ENCODE measurements at places on chromosomes 2 and 18. TPM values are rescaled to one million over a fixed set of nuclear protein-coding genes. Genes with fewer than 3 reads are reported as not detected.

The OR6B2 gene
- total RNA-seq = not detected

The KLHL14 gene
- total RNA-seq = not detected

The MRO gene
- not detected for total RNA-seq

DNA sequence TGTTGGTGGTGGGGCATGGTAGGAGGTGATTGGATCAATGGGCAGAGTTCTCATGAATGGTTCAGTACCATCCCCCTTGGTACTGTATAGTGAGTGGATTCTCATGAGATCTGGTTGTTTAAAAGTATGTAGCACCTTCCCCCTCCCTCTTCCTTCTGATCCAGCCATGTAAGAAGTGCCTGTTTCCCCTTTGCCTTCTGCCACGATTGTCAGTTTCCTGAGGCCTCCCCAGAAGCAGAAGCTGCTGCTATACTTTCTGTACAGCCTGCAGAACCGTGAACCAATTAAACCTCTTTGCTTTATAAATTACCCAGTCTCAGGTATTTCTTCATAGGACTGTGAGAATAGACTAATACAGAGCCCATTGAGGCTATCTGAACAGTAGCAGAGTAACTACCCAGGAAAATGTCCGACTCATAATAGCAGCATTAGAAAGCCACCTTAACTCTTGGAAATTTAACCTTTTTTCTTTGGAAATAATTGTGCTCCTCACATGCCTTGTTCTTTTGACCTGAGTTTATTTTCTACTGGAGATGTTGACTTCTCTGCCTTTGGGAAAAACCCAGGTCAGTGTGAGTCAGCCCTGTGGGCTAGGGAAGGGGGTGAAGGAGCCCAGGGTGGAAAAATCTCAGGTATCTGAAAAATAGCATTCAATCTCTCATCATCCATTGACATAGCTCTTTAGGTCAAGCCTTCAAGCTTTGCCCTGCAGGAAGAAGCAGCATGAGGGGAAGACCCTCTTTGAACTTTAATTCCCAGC is 18.1 kb downstream of the CYP1B1 start:
- H3K27ac ChIP-seq = no peak overlapping the region
- no peaks in the 10 kb centered on the region for H3K36me3 ChIP-seq
- H3K4me1 ChIP-seq = no peaks in the 10 kb centered on the region
- H3K27me3 ChIP-seq = no peaks in the 10 kb centered on the region

DNA sequence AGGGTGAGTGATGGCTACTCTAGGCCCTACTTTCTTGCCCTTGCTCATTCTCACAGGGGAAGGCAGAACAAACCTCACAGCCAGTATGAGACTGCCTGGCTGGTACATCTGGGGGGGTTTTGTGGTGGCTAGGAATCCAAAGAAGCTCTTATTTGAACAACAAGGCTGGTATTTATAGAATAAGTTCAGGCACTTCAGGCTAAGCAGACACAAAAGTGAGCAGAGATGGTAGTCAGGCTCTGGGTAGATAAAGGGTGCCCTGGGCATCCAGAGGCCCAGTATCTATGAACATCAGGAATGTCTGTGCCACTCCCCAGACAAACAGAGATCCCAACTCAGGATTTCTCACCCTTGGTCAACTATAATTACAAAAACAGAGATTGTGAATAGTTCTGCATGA is 57.2 kb upstream of the RTN4 start:
- no peak overlapping the region for H3K27ac ChIP-seq
- no peak overlapping the region for H3K4me3 ChIP-seq
- H3K36me3 ChIP-seq = no peaks in the 10 kb centered on the region
- no peaks in the 10 kb centered on the region for H3K27me3 ChIP-seq
- DNase-seq = no peak
- H3K4me1 ChIP-seq = no peaks in the 10 kb centered on the region

- no peak overlapping the region for H3K4me3 ChIP-seq
- H3K27ac ChIP-seq = no peak overlapping the region
- H3K4me1 ChIP-seq = peaks cover 13% of the 10 kb centered on the region
- H3K36me3 ChIP-seq = no peaks in the 10 kb centered on the region
- DNase-seq = no peak
These were observed 292.5 kb upstream of the TRIB2 start for GRCh38 chr2:12424219-12424618.

DNA sequence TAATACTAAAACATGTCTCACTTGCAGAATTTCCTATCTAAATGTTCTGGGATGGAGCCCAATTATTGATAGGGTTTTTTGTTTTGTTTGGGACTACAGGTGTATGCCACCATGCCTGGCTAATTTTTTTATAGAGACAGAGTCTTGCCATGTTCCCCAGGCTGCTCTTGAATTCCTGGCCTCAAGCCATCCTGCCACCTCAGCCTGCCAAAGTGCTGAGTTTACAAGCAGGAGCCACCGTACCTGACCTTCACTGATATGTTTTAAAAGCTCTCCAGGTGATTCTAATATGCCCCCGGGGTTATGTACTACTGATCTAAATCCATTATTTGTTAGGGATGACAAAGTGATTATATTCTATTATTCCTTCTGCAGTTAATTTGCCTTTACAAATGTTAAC is 2.2 kb downstream of the ELAC1 start:
- peaks cover 25% of the 10 kb centered on the region for H3K4me1 ChIP-seq
- H3K27me3 ChIP-seq = no peaks in the 10 kb centered on the region
- DNase-seq = no peak

The ACTG2 gene
- total RNA-seq = not detected

DNA sequence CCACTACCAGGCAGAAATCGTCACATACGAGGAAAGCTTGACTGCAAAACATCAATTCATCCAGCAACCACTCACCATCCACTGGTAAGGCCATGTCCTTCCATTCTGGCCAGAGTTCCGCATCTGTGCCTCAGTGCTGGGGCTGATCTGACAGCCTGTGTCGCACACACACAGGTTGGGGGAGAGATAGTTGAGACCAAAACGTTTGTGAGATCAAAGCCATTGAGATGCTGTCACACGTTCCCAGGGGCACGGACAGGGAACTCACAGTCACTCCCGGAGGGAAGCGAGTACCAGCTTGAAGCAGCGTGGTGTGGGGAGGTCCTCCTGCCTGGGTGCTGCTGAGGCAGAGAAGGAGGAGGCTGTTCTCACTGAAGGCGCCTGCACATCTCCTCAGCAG is 458.5 kb upstream of the SALL3 start:
- no peak overlapping the region for H3K4me3 ChIP-seq
- DNase-seq = no peak
- H3K27me3 ChIP-seq = no peaks in the 10 kb centered on the region
- H3K4me1 ChIP-seq = no peaks in the 10 kb centered on the region

- H3K27ac ChIP-seq = no peak overlapping the region
- H3K4me3 ChIP-seq = no peak overlapping the region
- no peaks in the 10 kb centered on the region for H3K27me3 ChIP-seq
- no peaks in the 10 kb centered on the region for H3K36me3 ChIP-seq
- no peak for DNase-seq
These were observed 500.0 kb upstream of the SETBP1 start for GRCh38 chr18:44180683-44181082.

- peak overlapping the region; percentile 11 for H3K27ac ChIP-seq
- no peaks in the 10 kb centered on the region for H3K36me3 ChIP-seq
- H3K4me1 ChIP-seq = peaks cover 50% of the 10 kb centered on the region
- H3K27me3 ChIP-seq = no peaks in the 10 kb centered on the region
- peak; percentile 72 for DNase-seq
These were observed 370.4 kb downstream of the SOCS6 start for GRCh38 chr18:70659036-70659925.

- no peaks in the 10 kb centered on the region for H3K36me3 ChIP-seq
- H3K4me3 ChIP-seq = no peak overlapping the region
- no peaks in the 10 kb centered on the region for H3K27me3 ChIP-seq
- H3K4me1 ChIP-seq = no peaks in the 10 kb centered on the region
These were observed 28.7 kb downstream of the CYP26B1 start for GRCh38 chr2:72118951-72119350.

GRCh38 chr18:24987303-24988252 is 364.4 kb downstream of the ZNF521 start:
- H3K36me3 ChIP-seq = no peaks in the 10 kb centered on the region
- H3K4me1 ChIP-seq = no peaks in the 10 kb centered on the region
- DNase-seq = no peak
- no peak overlapping the region for H3K4me3 ChIP-seq
- H3K27ac ChIP-seq = no peak overlapping the region
- H3K27me3 ChIP-seq = no peaks in the 10 kb centered on the region

The CLEC4F gene
- not detected for total RNA-seq

GRCh38 chr2:159441182-159441581 is 154.7 kb upstream of the WDSUB1 start:
- no peaks in the 10 kb centered on the region for H3K27me3 ChIP-seq
- DNase-seq = no peak
- peaks cover 11% of the 10 kb centered on the region for H3K36me3 ChIP-seq
- no peaks in the 10 kb centered on the region for H3K4me1 ChIP-seq

DNA sequence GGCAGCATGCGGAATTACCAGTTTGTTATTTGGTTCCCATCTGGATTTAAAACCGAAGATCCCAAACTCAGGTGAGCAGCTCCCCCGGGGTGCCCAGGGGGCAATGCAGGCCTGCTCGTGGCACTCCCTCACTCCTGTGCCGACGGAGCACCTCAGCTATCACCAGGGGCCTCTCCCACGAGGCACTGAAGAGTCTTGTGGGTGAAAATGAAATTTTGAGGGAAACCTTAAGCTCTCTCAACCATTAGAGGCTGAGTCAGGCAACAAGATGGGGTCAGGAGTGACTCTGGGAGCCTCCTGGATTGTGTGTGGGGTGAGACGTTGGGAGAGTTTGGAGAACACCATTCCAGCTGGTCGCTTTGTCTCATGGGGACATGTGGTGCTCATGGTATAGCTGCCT is 189.0 kb downstream of the PRKCE start:
- H3K36me3 ChIP-seq = no peaks in the 10 kb centered on the region
- DNase-seq = no peak
- H3K4me1 ChIP-seq = no peaks in the 10 kb centered on the region
- no peak overlapping the region for H3K27ac ChIP-seq

The CFAP210 gene
- total RNA-seq = not detected

- no peaks in the 10 kb centered on the region for H3K27me3 ChIP-seq
- H3K36me3 ChIP-seq = no peaks in the 10 kb centered on the region
- no peak overlapping the region for H3K4me3 ChIP-seq
- no peaks in the 10 kb centered on the region for H3K4me1 ChIP-seq
- DNase-seq = no peak
- no peak overlapping the region for H3K27ac ChIP-seq
These were observed 157.7 kb downstream of the PRKCE start for GRCh38 chr2:45809205-45809604.

DNA sequence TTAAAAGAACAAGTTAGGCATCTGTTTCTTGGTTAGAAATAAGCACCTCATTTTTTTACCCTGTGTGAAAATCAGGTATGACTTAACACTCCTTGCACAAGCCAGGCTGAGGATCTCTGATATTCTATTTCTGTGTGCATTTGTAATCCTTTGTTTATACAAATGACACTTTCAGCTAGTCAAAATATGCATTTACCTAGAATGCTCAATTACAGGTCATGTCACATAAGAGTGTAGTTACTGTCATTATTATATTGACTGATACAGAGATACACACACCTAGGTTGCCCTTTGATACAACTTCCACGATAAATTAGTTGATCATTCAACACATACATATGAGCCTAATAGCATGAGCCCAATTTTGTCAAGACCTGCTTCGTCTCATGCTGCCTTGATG is 144.3 kb downstream of the CHST9 start:
- no peak for DNase-seq
- no peak overlapping the region for H3K4me3 ChIP-seq
- H3K27ac ChIP-seq = no peak overlapping the region
- no peaks in the 10 kb centered on the region for H3K36me3 ChIP-seq
- no peaks in the 10 kb centered on the region for H3K27me3 ChIP-seq
- H3K4me1 ChIP-seq = no peaks in the 10 kb centered on the region

- DNase-seq = no peak
- H3K4me1 ChIP-seq = no peaks in the 10 kb centered on the region
- no peaks in the 10 kb centered on the region for H3K36me3 ChIP-seq
- no peak overlapping the region for H3K27ac ChIP-seq
These were observed 80.6 kb downstream of the RIT2 start for GRCh38 chr18:43034683-43035500.

- DNase-seq = no peak
- H3K27me3 ChIP-seq = no peaks in the 10 kb centered on the region
- no peak overlapping the region for H3K4me3 ChIP-seq
- H3K4me1 ChIP-seq = no peaks in the 10 kb centered on the region
These were observed 124.6 kb downstream of the VIT start for GRCh38 chr2:36820942-36821605.

The YES1 gene
- 4.9 TPM for total RNA-seq

The ZNF396 gene
- 7.3 TPM for total RNA-seq

The C2orf68 gene
- total RNA-seq = 89.9 TPM

The LRATD1 gene
- not detected for total RNA-seq

GRCh38 chr18:46755315-46756024 is 1.4 kb downstream of the ST8SIA5 start:
- H3K4me1 ChIP-seq = no peaks in the 10 kb centered on the region
- no peak for DNase-seq
- H3K27me3 ChIP-seq = peaks cover 11% of the 10 kb centered on the region
- no peak overlapping the region for H3K4me3 ChIP-seq

DNA sequence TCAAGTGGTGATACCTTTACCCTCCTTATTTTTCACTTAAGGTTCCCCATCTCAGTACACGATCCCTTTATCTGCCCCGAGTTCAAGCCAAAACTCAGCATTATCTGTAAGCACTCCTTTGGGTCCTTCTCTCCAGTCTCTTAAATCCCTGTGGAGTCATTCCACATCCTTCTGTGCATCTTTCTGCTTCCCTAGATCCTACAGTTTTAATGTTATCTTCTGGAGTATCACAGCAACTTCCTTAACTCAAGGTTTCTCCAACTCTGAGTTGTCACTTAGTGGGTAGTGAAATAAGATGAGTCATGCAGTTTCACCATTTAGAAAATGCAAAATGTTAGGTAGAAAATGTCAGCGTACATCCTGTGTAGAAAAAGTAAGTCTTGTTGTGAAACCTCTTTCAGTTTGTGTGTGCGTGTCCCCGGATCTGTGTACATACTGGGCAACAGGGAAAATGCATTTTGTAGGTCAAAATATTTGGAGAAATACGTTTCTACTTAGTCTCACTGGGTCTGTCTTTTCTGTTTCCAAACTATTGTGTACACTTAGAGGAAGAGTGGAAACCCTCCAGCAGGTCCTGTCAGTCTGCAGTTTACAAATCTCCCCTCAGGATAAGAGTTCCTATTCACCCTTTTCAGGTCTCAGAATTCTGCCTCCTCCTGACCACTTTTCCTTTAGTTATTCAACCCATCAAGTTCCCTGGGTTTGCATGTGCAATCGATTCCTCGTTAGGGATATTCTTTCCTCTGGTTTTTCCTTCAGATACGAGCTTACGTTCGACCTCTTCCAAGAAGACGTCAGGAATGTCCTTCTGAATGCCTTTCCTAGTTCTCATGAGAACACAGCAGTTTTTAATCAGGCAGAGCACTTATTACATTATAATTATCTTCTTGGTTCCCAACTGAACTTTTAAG is 154.8 kb downstream of the TGIF1 start:
- H3K27ac ChIP-seq = peak overlapping the region; percentile 67
- H3K27me3 ChIP-seq = no peaks in the 10 kb centered on the region
- peak; percentile 48 for DNase-seq
- peak overlapping the region; percentile 44 for H3K4me3 ChIP-seq

The SH3RF3 gene
- 2.2 TPM for total RNA-seq

The LYG2 gene
- not detected for total RNA-seq

The RASGRP3 gene
- total RNA-seq = 3.9 TPM
